ENCODE measurements at places on chromosomes 4 and X. TPM values are rescaled to one million over a fixed set of nuclear protein-coding genes. Genes with fewer than 3 reads are reported as not detected.

DNA sequence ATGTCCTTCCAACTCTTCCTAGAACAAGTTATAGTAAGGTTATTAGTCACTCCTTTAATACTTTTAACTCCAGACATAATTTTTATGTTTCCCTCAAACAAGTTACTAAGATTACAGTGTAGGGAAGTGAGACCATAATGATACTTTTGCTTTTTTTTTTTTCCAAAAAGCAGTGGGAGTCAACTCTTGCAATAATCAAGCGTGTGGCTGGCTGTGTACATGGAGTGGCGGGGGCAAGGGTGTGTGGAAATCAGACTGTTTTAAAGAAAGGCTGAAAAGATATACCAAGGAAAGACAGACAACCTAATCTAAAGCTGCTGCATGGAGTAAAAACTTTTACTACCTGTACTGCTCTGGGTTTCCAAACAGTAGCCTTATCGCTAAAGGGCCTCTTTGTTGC lies 4.1 kb downstream of the NOA1 start:
- no peak for DNase-seq

- DNase-seq = no peak
Observed at GRCh38 chr4:109629775-109630174, 69.7 kb downstream of the MCUB start.

DNA sequence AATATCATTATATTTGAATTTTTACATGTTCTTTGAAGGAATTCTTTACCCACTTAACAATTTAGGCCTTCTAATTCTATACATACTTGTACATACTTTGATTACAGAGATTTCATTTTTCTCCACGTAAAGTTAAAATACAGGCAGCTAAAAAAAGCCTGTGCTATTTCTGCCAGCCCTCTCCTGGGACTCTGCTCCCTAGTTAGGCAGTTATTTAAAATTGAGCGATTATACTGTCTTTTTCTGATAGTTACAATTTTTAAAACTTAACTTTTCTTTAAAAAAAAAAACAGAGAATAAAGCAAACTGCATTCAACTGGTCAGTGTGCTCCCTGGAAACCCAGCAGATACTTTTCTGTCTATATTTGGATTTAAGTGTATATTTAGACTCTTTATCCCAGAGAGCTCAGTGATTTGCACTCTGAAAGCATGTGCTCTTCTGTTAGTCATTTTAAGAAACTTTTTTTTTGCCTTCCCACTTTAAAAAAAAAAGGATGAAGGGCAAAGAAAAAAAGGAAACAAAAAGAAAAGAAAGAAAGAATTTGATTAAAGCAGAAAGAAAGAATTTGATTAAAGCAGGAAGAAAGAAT lies 18.1 kb upstream of the FAM241A start:
- DNase-seq = no peak

GRCh38 chr4:98314791-98315565 lies 53.8 kb downstream of the RAP1GDS1 start:
- no peak for DNase-seq

DNA sequence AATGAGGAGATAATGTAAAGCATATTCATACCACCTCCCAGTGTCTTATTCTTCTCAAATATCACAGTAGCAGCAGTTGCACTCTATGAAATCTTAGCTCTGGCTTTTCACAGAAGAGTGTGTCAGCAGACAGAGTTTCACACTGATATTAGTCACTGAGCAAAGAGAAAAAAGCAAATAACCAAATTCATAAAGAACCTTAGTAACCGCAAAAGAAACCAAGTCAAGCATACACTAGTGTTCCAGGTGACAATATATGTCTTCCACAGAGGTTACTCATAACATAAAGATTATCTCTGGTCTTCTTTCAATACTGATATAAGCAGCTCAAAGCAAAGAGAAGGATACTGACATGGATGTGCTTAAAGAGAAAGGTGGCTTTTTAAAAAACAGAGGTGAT lies 181.7 kb upstream of the EDNRA start:
- DNase-seq = no peak

GRCh38 chr4:2526559-2526958 lies 9.9 kb upstream of the FAM193A start:
- no peak for DNase-seq

DNA sequence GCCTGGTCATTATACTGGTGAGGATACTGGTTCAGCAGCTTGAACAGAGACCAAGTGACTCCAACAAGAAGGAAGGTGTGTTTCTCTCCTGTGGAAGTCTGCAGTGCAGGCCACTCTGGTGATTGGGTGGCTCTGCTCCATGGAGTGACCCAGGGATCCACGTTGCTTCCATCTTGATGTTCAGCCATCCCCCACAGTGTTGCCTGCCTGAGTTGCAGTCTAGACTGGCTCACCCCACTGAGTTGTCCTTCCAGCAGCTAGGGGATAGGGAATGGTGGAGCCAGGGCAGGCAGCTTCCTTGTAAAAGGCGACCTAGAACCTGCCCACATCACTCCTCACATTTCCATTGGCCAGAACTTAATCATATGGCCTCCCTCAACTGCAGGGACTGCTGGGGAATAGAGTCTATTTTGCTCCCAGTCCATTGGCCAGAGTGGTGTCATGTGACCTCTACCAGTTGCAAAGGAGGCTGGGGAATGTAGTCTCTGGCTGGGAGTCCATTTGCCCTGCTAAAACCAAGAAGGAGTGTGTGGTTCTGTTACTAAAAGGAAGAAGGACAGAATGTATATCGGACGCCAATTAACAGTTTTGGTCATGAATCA lies 8.0 kb downstream of the MAN2B2 start:
- DNase-seq = no peak

- DNase-seq = no peak
Observed at GRCh38 chr4:119049342-119049741, 86.3 kb upstream of the MYOZ2 start.

GRCh38 chrX:43716696-43717095 lies 60.6 kb downstream of the MAOA start:
- DNase-seq = no peak

- no peak for DNase-seq
Observed at GRCh38 chr4:152509595-152510225, 26.2 kb downstream of the FBXW7 start.

- no peak for DNase-seq
Observed at GRCh38 chr4:33013282-33013681, 2293.1 kb downstream of the PCDH7 start.

GRCh38 chr4:123976285-123976684 lies 579.7 kb downstream of the SPRY1 start:
- no peak for DNase-seq

- DNase-seq = no peak
Observed at GRCh38 chr4:140038031-140038533, 115.9 kb downstream of the MAML3 start.

- no peak for DNase-seq
Observed at GRCh38 chrX:26848511-26848910, 614.6 kb downstream of the PPP4R3C start.

GRCh38 chr4:91113130-91113706 lies 986.0 kb downstream of the CCSER1 start:
- DNase-seq = no peak

DNA sequence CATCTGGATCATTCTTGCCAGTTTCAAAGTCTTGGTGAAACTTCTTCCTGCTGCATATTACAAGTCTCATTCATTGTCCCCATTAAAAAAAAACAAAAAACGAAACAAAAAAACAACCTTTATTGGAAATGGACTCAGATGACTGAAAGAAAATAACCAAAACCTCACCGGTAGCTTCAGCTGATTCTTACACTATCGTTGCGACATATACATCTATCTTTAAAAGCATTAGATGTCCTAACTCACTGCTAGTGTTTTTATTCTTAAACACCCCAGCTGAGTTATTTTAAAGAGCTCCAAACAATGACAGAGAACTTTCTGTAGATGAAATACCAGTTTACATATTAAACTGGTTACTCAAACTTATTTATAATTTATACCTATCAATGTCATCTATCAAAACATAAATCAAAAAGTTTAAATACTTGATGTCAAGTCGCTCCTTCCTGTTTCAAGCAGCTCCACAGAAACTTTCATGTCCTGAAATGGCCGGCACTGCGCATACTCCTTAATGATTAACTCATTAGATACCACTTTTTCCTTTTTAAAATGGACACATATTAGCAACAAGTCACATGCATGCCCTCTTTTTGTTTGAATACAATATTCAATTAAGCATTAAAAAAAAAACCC lies 87.2 kb downstream of the HPRT1 start:
- no peak for DNase-seq

DNA sequence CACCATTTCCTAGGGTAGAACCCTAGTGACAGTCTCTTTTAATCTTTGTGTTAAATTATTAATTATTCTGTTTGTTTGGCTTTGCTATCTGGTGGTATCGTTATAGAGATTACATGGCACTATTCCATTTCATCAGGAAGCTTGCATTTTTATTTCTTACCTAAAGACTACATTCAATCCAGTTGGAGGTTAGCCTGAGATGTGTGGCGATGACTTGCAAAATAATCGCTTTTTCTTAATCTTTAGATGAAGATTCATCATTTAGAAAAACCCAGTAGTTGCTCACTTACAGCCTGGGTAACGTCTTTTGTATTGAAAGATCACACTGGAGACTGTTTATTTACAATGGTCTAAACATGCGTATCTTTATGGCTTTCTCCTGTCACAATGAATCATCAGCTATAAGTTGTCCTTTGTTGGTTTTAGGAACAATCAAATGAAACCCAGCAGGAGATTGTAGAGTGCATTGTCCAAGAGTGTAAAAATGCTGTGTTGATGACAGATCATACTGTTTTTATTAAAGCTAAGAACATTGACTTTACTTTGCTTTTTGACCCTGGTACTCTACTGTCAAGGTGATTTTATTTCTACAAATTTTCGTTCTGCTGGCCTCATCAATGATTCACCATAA lies 281.7 kb upstream of the PITX2 start:
- DNase-seq = no peak

GRCh38 chrX:55488593-55489313 lies 895 bp downstream of the USP51 start:
- DNase-seq = peak; percentile 58

- no peak for DNase-seq
Observed at GRCh38 chr4:46931981-46932380, 22.9 kb upstream of the COX7B2 start.

DNA sequence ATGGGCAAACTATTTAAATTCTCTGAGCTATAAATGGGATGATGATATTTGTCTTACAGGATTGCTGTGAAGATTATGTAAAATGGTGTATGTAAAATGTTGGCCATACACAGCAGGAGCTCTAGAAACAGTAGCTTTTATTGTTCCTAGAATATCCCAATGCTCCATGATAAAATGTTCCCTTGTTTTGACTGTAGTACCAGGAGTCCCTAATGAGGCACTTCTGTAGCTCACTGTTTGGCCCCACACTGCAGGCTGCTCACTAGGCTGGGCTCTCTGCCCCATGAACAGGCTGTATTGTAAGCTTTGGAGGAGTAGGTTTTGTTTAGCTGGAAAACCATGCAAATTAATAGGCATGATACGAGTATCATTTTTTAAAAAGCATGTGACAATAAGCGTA lies 3.3 kb upstream of the FGA start:
- no peak for DNase-seq

Gene GAGE2A
- not detected for total RNA-seq

Gene HSD17B13
- 1.6 TPM for total RNA-seq

Gene GRPR
- total RNA-seq = 5.3 TPM

Gene SHROOM3
- total RNA-seq = 100 TPM

Gene ADH6
- not detected for total RNA-seq

Gene TSPAN5
- 12.8 TPM for total RNA-seq

Gene TRAPPC11
- total RNA-seq = 43.0 TPM

Gene LONRF3
- 13.6 TPM for total RNA-seq

Gene USP51
- total RNA-seq = 4.0 TPM

Gene HSFX4
- not detected for total RNA-seq

Gene ANK2
- total RNA-seq = 22.0 TPM

Gene CCDC158
- 5.4 TPM for total RNA-seq

Data from breast epithelium (tissue), 4 donors.